ENCODE measurements at places on chromosomes 5 and 9.

GRCh38 chr5:124726631-124727362 is 19.6 kb downstream of the ZNF608 start:
- no peak for DNase-seq

- no peak for DNase-seq
These were observed 33.8 kb upstream of the SPRY4 start for GRCh38 chr5:142358648-142359047.

GRCh38 chr5:145227881-145228280 is 607.3 kb downstream of the PRELID2 start:
- no peak for DNase-seq

DNA sequence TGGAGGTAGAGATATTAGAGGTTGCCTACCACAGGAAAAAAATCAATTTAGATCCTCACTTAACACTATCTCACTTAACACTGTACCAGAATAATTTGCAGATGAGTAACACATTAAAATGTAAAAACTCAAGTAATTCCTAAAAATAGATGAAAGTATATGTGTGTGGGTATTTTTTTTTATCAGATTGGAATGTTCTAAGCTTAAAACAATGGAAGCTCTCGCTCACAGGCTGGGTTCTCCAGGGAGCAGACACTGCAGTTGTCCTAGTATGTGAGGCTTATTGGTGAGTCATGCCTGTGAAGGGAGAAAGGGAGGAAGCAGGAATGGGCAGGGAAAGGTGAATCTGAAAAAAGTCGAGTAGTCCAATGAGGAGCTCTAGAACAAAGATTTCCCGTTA is 181.3 kb upstream of the ZNF608 start:
- no peak for DNase-seq

- DNase-seq = no peak
These were observed 181.9 kb upstream of the HMHB1 start for GRCh38 chr5:143629871-143630659.

DNA sequence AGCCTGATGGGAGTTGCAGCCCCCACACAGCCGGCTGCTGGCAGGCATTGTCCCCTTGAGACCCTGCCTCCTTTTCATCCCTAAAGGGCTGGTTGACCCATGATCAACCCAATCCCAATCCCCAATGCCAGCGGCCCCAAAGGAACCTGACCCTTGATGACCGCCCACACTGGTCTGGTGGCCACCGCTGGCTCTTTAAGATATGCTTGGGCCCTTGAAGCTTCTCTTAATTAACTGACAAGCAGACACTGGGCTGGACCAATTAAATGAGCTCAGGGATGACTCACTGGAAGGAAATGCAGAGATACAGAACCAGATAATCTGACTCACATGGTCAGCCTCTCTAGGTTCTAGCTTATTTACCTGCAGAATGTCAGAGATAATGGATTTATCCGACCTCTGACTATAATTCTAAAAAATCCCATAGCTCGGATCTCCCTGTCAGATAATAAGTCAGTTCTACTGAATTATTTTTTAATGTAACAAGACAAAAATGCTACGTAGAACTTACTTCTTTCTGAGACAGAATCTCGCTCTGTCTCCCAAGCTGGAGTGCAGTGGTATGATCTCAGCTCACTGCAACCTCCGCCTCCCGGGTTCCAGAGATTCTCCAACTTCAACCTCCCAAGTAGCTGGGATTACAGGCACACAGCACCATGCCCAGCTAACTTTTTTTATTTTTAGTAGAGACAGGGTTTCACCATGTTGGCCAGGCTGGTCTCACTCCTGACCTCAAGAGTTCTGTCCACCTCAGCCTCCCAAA is 11.1 kb upstream of the MLANA start:
- no peak for DNase-seq

- peak; percentile 71 for DNase-seq
These were observed 5.4 kb upstream of the CCDC187 start for GRCh38 chr9:136309101-136309801.

GRCh38 chr5:13464532-13465193 is 479.8 kb downstream of the DNAH5 start:
- no peak for DNase-seq

DNA sequence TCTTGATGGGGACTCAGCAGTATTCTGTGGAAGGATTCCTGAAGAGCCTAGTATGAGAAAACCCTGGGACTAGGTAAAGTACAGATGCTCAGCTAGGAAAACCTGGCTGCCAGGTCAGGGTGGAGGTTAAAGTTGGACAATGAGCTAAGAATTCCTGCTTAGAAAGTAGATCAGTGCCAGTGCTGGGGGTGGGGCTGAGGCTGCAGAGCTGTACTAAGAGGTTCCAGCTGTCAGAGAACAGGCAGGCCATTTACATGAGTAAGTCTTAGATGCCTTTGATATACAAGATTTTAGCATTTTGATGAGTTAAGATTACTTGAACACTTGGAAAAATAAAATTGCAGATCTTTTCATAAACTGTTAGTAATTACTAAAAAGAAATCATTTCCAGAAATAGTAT is 332.3 kb upstream of the NUDT12 start:
- DNase-seq = no peak

DNA sequence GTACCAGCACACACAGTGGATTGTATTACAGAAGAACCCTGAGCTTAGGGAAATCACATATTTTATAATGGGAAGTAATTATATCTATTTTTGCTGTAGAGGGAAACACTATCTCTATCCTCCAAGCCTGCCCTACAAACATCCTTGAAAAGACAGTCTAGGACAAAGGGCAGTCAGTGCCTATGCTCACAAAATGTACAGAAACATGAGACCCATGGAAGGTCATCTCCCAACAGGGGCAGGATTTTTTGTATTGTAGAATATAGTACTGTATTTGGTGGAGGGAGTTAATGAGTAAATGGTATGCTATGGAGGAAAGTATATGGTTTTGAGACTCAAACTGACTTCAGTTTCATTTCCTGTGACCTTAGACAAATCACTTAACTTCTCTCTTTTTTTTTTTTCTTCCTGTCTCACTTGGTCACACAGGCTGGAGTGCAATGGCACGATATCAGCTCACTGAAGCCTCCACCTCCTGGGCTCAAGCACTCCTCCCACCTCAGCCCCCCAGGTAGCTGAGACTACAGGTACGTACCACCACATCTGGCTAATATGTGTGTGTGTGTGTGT is 5.8 kb upstream of the RAB14 start:
- no peak for DNase-seq

DNA sequence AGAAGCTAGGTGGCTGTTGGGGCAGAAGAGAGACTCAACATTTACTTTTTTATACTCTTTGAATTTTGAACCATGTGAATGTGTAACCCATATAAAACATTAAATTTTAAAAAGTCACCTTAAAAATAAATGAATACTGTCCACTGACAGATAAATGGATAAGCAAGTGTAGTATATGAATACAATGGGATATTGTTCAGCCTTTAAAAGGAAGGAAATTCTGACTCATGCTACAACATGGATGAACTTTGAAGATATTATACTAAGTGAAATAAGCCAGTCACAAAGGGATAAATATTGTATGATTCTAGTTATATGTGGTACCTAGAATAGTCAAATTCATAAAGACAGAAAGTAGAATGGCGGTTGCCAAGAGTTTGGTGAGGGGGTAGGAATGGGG is 113.9 kb downstream of the TMEM174 start:
- no peak for DNase-seq

- DNase-seq = no peak
These were observed 441.6 kb downstream of the CETN3 start for GRCh38 chr5:89967771-89968444.

Data from left kidney (tissue), 8 donors.